ENCODE measurements at places on chromosomes 2 and 18. TPM values are rescaled to one million over a fixed set of nuclear protein-coding genes. Genes with fewer than 3 reads are reported as not detected.

Gene RBBP8
- total RNA-seq: 30.5 TPM

Gene ABHD1
- total RNA-seq: 0.37 TPM

Gene TEKT4
- total RNA-seq: 0.14 TPM

Gene CGREF1
- total RNA-seq: 1.1 TPM

Gene HOXD4
- 1.0 TPM for total RNA-seq

Data from mucosa of gallbladder (tissue), 1 donor.